Esophagus squamous epithelium (tissue), 5 donors: ENCODE measurements at places on chromosomes 11 and 22.

GRCh38 chr22:20423906-20424551 lies 13.6 kb downstream of the SCARF2 start:
- DNase-seq = no peak

DNA sequence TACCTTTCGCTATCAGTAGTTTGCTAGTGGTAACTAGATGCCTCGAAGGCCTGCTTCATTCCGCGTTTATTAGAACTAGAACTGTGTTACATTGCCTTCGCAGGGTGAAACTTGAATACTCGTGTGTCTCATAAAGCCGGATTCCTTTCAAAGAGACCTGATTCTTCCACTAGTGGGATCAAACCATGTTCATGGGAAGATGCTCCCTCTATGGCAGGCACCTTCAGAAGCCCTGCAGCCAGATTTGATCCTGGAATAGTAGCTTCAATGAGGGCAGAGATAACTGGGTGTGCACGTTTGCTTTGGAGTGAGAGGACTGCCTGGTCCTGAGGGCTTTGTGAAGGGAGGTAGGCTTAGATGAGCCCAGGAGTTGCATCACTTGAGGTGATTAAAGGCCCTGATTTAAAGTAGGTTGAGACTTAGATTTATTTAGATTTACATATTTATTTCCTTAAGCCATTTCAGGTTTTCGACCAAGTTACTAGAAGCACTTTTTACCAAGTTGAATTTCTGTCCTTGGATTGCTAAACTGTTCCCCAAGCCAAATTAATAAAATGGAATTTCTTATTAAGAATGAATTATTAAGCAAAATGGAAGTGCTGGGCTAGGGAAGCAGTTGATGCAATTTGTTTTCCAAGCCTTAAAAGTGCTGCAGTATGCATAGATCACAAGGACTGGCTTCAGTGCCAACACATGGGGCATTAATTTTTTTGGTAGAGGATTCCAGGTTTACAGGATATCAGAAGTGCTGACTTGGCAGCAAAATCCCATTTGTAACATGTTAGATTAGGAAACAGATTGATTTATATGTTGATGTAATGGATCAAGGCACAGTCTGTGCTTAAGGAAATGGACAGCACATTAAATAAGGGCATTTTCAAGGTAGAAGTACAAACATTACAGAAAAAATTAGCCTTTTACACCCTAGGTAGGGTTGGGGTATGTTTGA lies 32.9 kb downstream of the APLP2 start:
- DNase-seq = no peak

- DNase-seq = no peak
These were observed 12.4 kb upstream of the DAGLA start for GRCh38 chr11:61667684-61668305.

GRCh38 chr22:30989474-30989873 lies 20.4 kb downstream of the TUG1 start:
- no peak for DNase-seq

DNA sequence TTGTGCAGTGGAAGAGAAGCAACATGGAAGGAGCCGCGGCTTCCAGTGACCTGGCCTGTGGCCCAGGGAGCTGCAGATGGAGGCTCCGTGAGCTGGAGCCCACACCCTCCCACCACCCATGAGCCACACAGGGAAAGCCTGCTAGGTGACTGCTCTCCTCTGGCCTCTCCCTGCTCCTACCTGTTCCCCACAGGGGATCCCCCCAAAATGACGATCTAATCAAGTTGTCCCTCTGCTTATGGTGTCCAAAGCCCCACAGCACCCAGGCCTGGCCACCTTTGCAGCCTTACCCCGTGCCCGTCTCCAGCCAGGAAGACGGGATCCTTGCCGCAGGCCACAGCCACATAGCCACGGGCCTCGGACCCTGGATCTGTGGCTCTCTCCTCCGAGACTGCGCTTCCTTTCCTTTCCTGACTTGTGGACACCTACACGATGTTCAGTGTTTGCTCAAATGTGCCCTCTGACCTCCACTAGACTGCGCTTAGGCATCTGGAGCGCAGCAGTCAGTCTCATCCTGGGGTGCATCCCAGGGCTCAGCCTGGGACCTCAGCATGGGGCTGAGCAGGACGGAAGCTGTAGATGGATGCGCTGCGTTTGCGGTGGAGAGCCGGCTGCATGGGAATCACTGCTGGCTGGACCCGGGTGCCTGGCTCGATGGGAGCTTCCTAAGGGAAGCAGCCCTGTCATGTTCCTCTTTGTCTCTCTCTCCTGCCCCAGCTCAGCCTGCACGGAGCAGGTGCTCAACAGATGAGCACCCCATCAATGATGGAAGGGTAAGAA lies 133.3 kb downstream of the ST3GAL4 start:
- DNase-seq = no peak

DNA sequence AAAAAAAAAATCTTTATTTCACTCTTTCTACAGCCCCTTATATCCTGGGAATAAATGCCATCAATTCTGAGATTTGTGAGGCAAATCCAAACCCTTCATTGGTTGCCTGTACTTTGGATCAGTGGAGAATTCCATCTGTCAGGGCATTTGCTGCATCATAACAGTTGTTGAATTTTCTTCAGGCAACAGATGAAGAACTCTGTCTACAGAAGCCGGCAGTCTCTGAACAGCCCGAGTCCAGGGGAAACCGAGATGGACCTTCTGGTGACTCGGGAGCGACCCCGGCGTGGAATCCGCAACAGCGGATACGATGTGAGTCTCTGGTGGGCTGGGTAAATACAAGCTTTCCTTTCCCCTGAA lies 82.3 kb downstream of the C11orf91 start:
- no peak for DNase-seq

DNA sequence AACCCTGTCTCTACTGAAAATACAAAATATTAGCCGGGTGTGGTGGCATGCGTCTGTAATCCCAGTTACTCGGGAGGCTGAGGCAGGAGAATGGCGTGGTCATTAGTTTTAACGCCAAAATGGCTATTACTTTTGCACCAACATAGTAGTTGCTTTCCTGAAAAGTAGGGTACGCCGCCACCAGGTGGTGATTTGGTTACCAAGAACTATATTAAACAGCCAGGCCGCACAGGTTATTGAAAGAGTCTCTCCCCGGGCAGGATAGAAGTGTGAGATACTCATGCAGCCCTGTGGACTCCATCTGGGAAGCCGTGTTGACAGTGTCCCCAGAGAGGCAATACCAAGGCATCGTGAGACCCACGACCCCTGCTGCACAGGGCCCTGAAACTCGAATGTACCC lies 24.6 kb upstream of the LRRC32 start:
- no peak for DNase-seq

- DNase-seq = no peak
These were observed 553 bp upstream of the USP47 start for GRCh38 chr11:11841116-11841722.

GRCh38 chr22:26835929-26836528 lies 178.6 kb downstream of the MIAT start:
- DNase-seq = no peak

DNA sequence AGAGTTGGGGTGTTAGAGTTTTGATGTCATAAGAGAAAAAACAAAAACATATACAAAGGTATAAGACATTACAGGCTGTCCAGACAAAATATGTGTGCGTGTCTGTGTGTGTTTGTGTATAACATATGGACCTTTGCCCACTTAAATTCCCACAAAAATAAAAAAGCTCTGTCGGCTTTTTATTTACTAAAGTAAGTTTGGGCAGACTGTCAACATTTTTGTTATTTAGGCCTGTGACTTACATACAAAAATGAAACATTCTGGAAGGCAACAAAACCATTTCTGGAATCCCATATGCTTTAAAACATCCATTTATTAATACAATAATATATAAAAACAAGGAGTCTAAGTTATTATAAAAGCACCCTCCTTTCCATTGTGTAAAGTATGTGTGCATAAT lies 960.1 kb upstream of the FAT3 start:
- DNase-seq = no peak

- DNase-seq = no peak
These were observed 17.2 kb downstream of the KIAA1671 start for GRCh38 chr22:24969560-24970301.

DNA sequence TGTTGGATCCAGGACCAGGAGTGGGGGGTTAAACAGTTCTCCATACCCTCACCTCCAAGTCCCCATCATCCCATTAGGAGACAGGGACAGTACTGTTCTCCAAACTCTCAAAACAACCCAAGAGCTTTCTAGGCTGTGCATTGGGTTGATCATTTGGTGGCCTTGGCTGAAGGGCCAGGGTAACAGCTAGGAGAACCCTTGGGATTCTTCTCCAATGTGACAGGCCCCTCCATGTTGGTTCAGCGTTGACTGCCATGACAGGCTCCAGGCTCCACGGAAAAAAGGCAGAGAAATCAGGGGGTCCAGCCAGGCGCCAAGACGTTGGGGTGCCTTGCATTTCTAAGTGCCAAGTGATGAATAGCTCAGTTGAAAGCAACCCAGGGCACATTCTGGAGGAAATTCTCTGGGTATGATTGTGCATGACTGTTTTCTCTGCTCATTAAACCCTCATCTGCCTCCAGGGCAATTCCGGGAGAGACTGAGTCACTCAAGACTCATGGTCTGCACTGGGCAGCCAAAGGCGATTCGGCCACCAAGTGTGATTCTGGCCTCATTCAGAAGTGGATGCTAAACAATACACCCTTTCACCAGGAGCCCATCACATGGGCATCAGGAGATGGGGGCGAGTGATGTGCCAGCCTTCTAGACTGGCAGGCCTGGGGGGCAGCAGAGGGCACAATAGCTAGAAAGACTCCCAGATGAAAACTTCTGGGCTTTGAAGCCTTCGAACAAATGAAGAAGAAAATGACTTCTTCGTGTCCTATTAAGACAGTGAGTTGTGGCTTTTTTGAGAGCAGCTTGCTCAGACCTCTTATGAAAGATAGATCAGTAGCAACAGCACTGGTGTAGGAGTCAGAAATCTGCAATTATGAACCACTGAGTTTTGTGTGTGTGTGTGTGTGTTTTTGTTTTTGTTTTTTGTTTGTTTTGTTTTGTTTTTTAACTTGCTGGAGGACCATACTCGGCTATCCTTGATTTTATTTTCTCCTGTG lies 27.7 kb downstream of the CD44 start:
- DNase-seq = no peak

DNA sequence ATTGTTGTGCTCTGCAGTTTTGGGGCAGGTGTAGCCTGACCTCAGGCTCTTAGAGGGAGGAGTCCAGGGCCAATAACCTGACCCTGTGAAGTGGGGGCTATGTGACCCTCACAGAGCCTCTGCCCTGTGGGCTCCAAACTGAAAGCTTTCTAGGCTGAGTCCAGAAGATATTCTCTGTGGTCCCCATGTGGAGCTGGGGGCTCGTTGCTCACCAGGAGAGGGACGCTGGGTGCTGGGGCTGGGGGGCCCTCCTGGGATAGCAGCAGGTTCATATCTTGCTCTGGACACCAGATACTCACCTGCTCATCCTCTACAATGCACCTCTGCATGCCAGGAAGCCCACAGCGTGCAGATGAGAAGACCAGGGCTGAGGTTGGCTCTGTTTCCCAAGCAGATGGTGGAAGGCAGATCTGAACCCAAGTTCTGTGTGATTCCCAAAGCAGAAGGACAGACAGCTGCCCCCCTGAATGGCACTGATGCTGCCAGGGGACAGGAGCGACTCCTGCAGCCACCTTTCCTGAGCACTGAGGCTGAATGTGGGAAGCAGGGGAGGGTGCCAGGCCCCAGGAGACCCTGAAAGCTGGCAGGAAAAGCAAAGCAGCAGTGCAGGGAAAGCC lies 1022.0 kb downstream of the TBC1D22A start:
- no peak for DNase-seq

DNA sequence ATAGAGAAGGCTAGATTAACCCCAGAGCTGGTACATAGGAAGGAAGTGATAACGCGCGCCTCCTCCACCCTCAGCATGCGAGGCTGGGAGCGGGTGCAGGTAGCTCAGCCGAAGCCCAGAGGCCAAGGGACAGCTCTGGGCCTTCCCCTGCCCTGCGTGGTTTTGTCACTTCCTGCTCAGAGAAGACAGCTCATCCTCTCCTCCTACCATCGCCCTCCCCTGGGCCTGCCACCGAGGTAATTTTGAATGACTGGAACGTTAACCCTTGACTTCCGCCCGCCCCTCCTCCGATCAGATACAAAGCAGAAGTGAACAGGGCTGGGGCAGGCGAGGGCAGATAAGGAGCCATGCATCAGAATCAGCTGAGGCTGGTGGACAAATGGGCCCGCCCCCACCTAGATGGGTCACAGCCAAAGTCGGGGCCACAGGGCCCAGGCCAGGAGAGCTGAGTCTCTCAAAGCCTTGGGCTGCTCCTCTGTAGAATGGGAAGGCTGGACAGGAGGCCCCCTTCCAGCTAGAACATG lies 1.6 kb downstream of the RAC2 start:
- DNase-seq = peak; percentile 78

DNA sequence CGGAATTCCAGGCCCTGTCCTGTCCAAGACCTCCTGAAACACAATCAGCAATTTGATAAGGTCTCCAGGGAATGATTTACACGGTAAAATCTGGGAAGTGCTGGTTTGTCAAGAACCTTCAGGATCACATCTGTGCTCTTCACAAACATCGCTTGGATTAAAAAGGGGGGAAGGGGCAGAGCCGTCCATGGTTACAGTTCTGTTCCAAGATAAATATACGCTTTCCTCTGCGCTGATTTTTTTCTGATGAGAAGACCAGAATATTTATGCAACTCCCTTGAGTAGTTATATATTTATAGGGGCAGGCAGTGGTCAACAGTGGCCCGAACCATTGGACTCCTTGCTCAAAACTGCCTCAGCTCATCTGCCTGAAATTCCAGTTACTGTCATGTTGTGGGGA lies 9.2 kb upstream of the APOL5 start:
- no peak for DNase-seq

GRCh38 chr22:45511847-45512261 lies 9.2 kb downstream of the FBLN1 start:
- no peak for DNase-seq

DNA sequence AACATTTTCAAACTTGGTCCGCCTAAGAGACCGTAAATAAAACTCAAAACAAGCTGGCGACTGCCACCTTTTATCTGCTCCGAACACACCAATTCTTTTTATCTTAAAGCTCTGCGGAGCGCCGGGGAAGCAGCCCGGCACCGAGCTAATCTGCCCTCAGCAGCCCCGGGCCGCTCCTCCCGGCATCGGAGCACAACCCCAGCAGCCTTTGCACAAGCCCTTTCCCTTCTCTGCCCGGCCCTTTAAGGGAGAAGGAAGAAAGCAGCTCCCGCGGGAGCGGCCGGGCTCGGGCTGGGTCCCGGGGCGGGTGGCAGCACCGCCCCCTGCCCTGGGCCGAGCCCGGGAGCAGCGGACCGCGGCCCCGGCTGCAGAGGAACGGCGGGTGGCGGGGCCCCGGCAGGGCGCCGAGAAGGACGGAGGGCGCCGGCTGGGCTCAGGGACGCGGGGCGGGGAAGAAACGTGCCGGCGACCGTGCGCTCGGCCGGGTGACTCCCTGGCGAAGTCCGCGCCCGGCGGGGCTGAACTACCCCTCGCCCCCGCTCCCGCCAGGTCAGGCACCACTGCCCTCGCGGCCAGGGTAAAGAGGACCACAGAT lies 133.6 kb upstream of the C11orf58 start:
- DNase-seq = no peak
